ENCODE measurements at places on chromosomes 11 and 22.

GRCh38 chr22:48574776-48575617, 1252.7 kb downstream of the BRD1 start:
- no peak for DNase-seq

- no peak for DNase-seq
These were observed 1.9 kb downstream of the TMEM134 start for GRCh38 chr11:67466962-67467771.

DNA sequence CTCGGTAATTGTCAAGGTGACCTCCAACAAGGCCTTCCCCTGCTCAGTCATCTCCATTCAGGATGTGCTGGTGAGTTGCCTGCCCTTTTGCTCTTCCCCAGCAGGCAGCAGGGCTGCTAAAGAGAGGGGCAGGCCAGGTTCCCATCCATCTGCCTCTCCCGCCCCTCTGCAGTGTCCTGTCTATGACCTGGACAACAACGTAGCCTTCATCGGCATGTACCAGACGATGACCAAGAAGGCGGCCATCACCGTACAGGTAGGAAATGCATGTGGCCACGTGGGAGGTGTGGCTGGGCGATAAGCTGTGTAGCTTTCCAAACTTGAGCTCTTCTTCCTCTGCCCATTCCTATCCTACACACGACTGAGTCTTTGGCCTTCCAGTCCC, 4.0 kb downstream of the SIDT2 start:
- no peak for DNase-seq

DNA sequence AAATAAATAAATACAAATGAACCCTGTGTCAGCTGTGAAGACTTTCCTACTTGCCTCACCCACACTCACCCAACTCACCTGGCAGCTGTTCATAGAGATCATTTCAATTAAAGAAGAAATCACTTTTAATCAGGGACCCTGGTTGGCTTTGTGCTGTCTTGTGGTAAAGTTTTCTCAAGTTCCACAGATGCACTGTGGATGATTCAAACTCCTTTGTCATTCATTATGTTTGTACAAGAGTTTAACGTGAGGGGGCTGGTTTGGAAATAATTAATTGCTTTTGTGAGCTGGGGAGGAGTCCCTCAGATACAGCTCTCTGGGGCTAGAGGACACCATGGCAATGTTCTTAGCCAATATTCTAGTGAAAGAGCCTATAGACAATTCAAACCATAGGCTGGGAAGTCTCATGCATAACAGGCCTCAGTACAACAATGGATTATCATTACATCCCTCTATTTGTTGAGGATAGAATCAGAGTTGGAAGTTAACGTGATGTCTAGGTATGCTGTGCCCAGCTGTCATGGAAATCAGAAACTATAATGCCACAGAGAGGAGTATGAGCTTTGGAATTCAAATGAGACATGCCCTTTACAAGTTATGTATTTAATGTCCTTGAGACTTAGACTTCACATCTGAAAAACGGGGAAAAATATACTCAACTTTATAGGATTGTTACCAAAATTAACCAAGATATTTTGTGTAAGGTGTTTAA, 698.5 kb downstream of the KCNA4 start:
- no peak for DNase-seq

DNA sequence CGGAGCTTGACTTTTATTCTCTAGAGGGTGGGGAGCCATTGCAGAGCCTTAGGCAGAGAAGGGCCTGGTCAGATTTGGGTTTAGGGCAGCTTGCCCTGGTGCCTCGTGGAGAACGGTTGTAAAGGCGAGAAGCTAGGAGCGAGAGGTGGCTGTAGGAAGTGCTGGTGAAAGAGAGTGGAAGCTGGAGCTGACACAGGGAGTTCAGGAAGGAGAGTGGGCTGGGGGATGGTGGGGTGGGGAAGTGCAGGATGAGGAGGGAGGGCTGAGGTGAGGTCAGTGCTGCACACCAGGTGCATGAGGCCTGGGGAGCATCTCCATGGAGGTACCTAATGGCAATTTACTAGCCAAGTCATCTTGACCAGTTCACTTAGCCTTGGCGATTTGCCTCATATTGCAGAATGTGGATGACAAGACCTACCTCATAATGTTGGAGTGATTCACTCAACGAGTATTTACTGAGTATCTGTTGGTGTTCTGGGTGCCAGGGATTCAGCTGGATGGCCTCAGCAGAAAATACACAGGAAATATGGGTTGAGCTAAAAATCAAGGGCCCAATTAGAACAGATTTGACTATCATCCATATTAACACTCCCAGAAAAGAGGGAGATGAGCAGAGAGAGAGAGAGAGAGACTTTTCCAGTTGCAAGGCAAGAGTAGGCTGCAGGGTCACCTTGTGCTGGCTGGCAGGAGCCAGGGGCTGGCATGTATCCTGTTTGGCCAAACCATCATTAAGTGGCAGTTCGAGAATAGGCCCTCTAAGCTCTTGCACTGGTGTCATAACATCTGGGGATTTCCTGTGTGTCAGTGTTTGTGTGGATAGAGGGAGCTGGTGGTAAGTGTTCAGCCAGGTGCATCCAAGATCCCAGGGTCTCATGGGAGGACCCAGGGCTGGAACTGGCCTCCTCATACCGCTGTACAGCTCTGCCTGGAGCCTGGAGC, 44.4 kb upstream of the CLDN5 start:
- DNase-seq: no peak

DNA sequence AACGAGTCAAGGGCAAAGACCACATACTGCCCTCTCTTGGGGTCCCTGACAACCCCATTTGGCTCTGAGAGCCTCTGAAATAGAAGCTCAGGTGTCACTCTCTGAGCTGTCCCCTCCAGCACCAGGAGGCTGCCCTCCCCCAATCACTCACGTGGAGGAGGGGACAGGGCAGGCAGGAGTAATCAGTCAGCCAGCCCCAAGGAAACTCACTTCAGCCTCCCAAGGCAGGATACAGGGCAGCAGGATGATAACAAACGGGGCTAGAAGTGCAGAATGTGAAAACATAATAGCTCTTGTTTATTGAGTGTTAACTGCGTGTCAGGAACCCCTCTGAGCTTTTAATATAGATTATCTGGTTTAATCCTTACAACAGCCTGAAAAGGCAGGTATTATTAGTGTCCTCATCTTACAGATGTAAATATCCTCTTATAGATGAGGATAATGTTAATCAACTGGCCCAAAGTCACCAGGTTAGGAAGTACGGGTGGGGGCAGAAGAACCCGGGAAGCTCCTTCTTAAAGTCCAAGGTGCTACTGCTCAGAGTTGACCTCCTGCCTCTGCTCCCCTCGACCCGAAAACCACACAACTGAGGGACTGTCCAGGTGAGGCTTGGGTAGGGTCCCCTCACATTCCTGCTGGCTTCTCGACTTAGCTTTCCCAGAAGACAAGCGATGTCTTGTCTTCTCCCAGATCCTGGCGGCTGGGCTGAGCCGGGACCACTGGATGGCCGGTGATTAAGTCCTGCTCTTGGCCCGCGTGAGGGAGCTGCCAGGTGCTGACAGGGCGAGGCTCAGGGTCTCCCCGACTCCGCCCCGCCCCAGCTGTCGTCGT, 2.7 kb downstream of the CHRM4 start:
- no peak for DNase-seq

DNA sequence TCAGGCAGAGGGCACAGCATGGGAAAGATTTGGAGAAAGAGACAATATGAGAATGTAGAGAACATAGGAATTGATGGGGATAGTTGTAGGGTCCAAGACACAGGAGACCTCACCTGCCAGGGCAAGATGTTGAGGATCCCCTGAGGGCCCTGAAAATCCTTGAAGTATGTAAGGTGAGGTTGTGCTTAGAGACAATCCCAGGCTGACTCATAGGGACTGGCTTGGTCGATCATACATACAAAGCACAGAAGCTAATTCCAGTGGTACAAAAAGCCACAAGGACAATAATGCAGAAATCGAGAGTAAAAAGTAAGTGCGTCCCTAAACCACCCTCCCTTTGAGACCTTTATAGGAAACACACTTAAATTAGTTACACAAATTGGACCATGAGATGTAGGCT, 468.2 kb downstream of the MIAT start:
- DNase-seq: peak; percentile 29

GRCh38 chr11:115141231-115142114, 362.7 kb downstream of the CADM1 start:
- DNase-seq: no peak

GRCh38 chr11:8713760-8714454, 31.3 kb downstream of the RPL27A start:
- DNase-seq: no peak

DNA sequence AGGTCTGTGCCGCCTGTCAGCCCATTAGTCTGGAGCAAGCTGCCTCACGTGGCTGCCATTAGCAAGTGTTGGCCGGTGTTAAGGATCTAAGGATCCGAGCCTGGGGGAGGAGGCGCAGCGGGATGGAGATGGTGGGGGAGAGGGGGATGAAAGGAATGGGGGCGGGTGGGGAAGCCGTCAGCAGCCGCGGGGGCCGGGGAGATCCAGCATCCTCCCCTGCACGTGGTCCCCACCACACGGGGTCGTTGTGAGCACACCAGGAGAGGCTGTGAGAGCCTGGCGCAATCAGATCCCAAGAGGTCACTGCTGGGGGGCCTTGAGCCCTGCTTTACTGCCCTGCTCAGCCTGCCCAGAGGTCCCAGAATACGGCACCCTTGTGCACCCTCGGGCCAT, 7.3 kb downstream of the CABP7 start:
- DNase-seq: no peak

GRCh38 chr11:108498816-108499408, 728 bp upstream of the POGLUT3 start:
- no peak for DNase-seq

DNA sequence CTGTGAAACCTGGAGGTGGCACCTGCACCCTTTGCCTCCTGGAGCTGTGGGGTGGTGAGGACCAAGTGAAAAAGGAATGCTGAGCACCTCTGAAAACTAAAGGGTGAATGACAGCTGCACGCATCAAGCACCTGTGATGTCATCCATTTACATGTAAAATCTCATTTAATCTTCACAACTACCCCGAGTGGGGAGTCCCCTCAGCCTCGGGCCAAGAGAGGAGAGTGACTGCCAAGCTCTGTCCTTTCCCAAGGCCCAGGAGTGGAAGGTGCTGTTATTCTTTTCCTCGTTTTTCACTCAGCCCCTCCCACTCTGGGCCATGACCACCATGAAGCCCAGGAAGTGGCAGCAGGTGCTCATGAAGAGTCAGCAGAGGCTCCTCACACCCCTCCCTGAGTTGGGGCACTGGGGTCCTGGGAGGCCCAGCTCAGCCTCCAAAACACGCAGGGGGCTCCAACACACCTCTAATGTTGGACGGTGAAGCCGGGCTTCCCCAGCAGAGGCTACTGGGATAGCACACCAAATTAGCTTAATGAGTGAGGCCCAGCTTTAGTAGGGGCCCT, 35.7 kb downstream of the NECTIN1 start:
- DNase-seq: no peak

DNA sequence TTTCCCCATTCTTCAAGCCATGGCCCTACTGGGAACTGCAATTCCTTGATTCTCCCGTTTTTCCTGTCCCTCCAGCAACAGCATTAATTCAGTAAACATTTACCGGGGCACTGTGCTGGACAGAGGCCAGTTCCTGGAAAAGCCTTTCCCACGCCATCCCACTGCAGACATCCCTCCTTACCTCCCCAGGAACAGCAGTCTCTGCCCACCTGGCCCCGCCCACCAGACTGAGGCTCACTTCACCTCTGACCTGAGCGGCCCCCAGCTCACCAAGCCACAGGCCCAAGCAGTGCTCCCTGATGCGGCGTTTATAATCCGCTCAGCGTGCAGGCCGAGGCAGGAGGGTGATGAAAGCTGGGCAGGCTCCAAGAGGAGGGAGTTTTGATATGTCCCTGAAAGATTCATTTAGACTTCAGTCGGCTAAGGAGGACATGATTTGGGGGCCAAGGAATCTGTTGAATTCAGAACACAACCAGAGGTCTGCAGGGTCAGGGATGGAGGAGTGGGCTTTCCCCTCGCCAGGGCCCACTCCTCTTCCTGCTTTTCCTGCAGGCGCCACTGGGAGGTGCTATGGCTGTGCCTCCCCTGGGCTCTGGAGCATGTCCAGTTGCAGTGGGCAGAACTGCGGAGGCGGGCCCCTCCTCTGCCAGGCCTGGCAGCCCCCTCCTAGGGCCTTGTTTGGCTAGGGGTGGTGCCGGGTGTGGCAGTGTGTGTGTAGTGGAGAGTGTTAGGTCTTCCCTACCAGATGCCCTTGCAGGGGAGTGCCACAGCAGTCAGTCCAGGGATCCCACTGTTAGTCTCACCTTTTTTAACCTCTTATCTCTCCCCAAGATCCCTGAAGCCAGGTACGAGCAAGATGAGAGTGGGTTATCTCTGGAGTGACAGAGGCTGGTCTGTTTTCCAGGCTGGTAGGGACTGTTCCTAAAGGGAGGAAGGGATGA, 1.4 kb upstream of the TAGLN start:
- peak; percentile 94 for DNase-seq

- DNase-seq: no peak
These were observed 117.4 kb downstream of the DBX1 start for GRCh38 chr11:20042811-20043341.

- no peak for DNase-seq
These were observed 1404.8 kb downstream of the LRRC4C start for GRCh38 chr11:40054631-40055030.

DNA sequence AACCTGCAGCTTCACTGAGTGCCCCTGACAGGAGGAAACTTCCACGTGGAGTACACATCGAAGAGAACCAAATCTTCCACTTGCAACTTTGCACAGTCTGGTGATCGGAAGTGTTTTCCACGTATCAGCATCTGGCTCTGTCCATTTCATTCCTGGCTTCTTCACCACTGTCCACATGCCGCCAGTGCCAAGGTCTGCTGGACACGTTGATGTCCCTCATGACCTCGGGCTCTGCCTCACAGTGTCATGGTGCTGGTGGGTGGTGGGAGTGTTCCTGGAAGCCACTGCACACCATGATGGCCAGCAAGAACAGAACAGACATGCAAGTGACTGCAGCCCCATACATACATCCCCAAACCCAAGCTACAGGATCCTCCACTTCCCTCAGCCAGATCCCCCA, 48.4 kb downstream of the WNT11 start:
- no peak for DNase-seq

GRCh38 chr11:12411806-12412727, 34.7 kb downstream of the PARVA start:
- DNase-seq: peak; percentile 87

DNA sequence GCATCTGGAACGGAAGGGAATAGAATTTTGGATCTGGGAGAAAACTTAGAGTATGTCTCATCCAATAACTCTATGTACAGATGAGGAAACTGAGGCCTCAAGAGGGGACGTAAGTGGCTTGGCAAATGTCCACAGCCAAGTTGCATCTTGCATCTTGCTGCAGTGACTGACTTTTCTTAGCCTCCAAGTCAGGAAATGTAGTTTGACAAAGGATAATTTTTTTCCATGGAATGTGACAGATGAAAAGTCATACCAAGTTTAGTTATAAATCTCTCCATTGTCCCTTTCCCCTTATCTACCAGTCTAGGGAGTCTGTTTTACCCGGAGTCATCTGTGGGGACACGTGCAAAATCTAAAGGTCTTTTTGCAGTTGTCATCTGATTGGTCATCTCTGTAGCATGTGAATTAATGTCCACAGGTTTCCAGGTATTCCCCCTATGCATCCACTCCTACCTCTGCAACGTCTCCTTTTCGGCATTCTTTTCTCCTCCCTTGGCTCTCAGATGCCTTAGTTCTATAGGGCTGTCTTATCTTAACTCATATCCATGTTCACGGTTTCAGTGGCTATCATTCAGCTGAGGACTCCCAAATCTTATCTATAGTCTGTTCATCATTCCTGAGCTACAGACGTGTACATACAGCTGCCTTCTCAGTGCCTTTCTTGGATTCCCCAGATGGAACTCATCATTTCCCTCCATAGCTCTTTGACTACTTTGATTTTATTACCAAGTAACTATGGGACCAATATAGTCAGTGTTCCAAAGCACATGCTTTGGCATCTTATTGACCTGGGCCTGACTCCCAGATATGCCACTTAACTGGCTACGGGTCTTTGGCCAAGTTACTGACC, 139.5 kb upstream of the TIMP3 start:
- DNase-seq: no peak

All from coronary artery (tissue), 2 donors.